ENCODE measurements at places on chromosomes 3 and 15. TPM values are rescaled to one million over a fixed set of nuclear protein-coding genes. Genes with fewer than 3 reads are reported as not detected.

Gene TMEM40
- not detected for total RNA-seq

Gene REC114
- not detected for total RNA-seq

Gene A4GNT
- total RNA-seq = not detected

Gene TERC
- total RNA-seq = 2.1 TPM

Gene LRRC31
- 0.76 TPM for total RNA-seq

Gene ARHGAP11A
- total RNA-seq = 4.6 TPM

Gene GP5
- total RNA-seq = 0.22 TPM

Gene SMAD6
- total RNA-seq = 23.0 TPM

Gene CLDN18
- total RNA-seq = not detected

Gene SLC51A
- total RNA-seq = 0.98 TPM

Gene CIDEC
- not detected for total RNA-seq

Gene DPPA4
- total RNA-seq = not detected

Gene NR1I2
- total RNA-seq = 0.38 TPM

Gene SCAANT1
- total RNA-seq = not detected

Gene FOXB1
- total RNA-seq = not detected

Gene CFAP44
- 11.0 TPM for total RNA-seq

Gene LRRIQ4
- total RNA-seq = not detected

Gene SKOR1
- total RNA-seq = 0.57 TPM

Gene COMMD2
- total RNA-seq = 43.4 TPM

Gene RAD51
- 1.1 TPM for total RNA-seq

All from kidney (tissue), 22 donors.